ENCODE measurements at places on chromosomes 16 and 17.
A peak's percentile ranks its signal among the peaks of the same experiment; 100 is the strongest.

DNA sequence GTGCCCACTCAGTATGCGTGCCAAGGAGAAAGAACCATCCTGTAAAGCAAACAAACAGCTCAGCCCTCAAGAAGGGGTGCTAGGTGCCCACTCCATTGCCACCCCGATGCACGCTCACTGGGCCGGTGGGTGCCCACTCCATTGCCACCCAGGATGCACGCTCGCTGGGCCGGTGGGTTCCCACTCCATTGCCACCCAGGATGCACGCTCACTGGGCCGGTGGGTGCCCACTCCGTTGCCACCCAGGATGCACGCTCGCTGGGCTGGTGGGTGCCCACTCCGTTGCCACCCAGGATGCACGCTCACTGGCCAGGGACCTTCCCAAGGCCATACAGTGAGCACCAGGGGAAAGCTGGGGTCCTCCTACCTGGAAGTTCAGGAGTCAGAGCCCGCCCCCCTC is 28.1 kb downstream of the HASPIN start:
- no peak for DNase-seq

DNA sequence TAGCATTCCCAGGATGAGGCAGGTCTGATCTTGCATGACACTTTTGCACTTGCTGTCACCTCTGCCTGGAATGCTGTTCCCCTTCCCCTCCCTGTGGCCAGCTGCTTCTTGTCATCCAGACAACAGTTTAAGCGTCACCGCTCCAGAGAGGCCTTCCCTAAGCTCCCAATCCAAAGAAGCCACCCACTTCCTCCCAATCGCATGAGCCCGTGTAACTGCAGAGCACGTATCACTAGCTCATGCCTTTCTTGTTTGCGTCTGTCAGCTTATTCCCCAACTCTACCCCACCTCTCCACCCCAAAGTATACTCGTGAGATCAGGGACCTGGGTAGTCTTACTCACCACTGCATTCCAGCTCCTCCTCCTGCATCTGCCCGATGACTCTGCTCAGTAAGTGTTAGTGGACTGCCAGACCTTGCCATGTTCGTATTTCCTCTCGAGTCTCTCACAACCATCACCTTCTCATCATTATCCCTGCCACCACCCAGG is 92.8 kb downstream of the GAS7 start:
- no peak for DNase-seq

GRCh38 chr17:8470447-8471047 is 34.9 kb downstream of the NDEL1 start:
- DNase-seq: peak; percentile 41

- no peak for DNase-seq
Measured at GRCh38 chr16:63185235-63185780, 1149.1 kb upstream of the CDH8 start.

GRCh38 chr16:17369421-17370222 is 101.1 kb downstream of the XYLT1 start:
- DNase-seq: no peak

GRCh38 chr17:65978871-65979270 is 213.1 kb downstream of the CEP112 start:
- DNase-seq: no peak

- DNase-seq: no peak
Measured at GRCh38 chr16:46885960-46886763, 2.0 kb downstream of the GPT2 start.

GRCh38 chr17:39208893-39209292 is 8.8 kb downstream of the RPL19 start:
- DNase-seq: no peak

DNA sequence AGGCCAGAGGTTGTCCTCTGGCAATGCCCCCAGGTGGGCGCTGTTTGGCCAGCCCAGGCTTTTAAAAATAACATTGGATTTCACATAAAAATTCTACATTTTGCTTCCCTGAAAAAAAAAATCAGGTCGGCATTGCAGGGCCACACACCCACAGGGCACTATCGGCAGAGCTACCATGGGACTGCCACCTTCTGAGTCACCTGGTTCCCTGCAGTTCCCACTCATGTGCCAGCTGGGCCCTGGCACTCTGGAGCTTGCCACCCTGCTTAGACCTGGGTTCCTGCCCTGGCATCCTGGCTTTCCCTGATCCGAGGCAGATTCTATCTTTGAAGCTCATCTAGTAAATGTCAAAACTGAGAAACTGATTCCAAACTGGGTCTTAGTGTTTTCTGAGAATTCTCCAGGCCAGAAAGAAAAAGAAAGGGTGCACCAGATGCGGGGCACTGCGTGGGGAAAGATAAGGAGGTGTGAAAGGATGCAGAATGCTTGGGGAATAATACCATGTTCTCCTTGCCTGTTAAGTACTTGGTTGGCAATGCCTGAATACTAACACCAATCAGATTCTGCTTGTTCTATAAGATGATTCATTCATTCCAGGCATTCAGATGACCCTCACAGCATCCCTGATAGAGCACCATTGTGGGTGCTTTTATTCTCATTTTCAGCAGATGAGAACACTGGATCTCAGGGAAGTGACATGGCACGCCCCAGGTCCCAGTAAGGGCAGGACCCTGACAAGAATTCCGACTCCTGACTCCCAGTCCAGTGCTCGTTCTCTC is 51.8 kb downstream of the RAI1 start:
- no peak for DNase-seq

DNA sequence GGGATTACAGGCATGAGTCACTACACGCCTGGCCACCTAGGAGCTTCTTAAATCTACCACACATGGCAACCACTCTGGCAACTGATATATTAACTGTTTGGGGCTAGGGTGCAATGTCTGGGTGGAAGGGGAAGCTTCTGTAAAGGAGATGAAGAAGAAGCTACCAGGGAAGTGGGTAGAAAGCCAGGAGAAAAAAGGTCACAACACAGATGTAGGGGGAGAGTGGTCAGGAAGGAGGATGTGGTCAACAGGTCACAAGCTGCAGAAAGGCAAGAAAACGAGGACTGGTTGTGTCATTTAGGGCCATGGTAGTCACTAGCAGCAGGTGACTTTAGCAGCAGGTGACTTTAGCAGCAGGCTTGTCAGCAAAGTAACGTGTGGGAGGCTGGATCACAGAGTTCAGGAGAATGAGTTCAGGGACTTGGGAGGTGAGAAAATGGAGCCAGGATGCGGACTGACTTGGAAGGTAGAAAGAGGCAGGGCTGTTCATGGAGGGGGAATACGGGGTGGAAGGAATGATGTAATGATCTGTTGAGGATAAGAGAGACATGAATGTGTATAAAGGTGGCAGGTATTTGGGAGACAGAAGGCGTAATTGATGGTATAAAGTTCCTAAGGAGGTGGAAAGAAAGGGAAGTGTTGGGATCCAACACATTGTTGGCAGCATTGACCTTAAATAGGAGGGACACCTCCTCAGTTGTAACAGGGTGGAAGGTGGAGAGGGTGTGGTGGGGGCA is 16.3 kb upstream of the WFIKKN2 start:
- no peak for DNase-seq

DNA sequence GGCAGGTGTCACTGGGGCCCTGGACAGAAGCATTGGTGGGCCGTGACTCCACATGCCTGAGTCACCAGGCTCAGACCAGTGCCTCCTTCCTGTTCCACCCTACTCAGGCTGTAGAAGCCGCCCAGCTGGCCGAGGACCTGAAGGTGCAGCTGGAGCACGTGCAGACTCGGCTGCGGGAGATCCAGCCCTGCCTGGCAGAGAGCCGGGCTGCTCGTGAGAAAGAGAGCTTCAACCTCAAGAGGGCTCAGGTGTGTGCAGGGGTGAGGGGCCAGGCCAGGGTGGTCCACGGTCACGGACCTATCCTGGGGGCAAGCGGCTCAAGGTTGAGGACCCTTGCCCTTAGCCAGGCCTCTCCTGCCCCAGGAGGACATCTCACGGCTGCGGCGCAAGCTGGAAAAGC is 9.6 kb downstream of the RNF40 start:
- DNase-seq: no peak

- DNase-seq: no peak
Measured at GRCh38 chr16:2819179-2819938, 2.3 kb downstream of the PRSS21 start.

GRCh38 chr17:45147581-45148182 is 593 bp upstream of the HEXIM1 start:
- DNase-seq: peak; percentile 82

- no peak for DNase-seq
Measured at GRCh38 chr16:83939266-83939855, 13.7 kb upstream of the OSGIN1 start.

DNA sequence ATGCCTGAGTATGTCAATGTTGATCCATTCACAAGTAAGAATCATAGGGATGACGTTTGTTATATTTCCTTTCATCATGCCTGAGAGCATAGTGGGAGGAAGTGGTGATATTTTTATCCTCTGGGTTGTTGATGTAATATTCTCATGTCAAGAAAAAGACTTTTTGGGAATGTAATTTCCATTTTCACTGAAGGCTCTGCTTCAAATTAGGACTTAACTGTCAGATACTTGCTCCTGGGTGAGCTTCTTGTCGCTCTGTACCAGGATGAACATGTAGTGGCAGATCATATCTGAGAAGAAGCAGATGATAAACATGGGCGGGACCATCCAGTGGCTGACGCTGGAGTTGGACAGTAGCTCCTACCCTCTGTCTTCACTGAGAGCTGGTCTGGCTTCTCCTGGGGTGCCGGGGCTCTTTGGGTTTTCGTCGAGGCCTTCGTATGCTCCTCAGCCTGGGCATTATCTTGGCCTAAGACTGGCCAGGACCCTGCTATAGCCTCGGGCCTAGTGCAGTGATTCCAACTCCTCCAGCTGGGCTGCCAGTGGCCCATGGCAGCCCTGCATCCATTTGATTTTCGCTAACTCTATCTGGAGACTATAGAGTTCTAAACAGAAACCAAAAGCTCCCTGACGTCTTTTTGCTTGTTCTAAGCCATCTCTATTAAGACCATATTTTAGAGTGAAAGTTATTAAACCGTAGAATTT is 19.7 kb downstream of the CYB5B start:
- no peak for DNase-seq

DNA sequence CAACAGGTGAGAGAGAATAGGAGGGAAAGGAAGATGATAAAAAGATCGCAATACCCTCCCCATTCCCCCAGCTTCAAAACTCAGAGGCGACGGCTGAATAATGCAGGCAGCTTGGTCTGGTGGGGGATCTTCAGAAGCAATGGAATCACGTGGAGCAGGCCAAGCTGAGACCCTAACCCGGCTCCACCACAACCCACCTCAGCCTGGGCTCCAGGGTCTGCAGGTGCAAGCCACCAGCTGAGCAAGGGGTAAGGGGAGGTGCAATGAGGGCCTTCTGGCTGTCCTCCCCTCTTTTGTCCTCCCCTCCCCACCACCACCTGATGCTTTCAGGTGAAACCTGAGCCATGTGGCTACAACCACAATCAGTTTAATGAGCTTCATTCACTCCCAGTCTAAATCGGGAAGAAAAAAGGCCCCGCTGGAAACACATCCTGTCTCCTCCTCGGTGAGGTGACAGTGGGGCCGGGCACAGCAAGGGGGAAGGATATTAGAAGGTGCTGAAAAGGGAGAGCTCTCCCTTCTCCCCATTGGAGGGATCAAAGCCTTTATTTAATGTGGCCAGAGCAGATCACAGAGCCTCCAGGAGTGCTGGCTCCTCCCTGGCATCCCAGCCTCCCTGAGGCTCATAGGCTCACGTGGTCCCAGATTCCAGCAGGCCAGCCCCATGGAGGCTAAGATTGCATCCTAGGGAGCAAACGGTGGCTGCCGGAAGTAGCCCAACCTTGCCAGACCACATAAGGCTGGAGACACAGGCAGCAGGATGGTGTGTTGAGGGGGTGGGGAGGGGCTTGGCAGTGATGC is 261.0 kb downstream of the SOX9 start:
- peak; percentile 70 for DNase-seq

- no peak for DNase-seq
Measured at GRCh38 chr16:24257958-24258357, 1.8 kb downstream of the CACNG3 start.

GRCh38 chr16:67482233-67482924 is 968 bp downstream of the AGRP start:
- DNase-seq: no peak

GRCh38 chr16:50671644-50672260 is 9.4 kb downstream of the SNX20 start:
- DNase-seq: no peak

DNA sequence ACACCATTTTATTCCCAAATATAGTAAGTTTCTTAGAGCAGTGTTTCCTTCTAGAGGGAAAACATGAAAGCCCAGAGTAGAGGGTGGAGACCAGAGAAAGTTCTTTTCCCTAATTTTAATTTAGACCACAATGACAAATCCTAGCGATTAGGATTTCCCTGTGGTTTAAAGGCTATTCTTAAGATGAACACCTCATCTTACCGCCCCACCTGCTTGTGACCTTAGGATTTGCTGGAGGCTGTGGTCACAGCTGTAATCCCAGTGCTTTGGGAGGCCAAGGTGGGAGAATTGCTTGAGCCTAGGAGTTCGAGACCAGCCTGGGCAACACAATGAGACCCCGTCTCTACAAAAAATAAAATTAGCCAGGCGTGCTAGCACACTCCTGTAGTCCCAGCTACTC is 51.1 kb downstream of the GPRC5B start:
- DNase-seq: no peak

DNA sequence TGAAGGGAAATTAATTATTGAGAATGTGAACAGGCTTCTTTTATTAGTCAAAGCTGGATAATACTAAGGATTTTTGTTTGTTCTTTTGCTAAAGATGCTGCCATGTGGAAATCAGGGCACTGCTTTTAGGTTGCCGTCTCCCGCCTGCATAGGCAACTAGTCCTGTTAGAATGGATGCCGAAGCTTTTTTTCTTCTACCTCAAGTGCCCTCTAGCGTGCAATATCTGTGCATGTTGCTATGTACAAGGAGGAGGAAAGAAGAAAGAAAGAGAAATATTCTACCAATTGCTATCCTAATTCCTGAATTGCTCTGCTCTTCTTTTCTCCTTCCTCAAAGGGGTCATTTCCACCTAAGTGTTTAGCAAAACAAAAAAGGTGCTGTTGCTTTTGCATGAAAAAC is 5.2 kb upstream of the CDH8 start:
- DNase-seq: no peak

DNA sequence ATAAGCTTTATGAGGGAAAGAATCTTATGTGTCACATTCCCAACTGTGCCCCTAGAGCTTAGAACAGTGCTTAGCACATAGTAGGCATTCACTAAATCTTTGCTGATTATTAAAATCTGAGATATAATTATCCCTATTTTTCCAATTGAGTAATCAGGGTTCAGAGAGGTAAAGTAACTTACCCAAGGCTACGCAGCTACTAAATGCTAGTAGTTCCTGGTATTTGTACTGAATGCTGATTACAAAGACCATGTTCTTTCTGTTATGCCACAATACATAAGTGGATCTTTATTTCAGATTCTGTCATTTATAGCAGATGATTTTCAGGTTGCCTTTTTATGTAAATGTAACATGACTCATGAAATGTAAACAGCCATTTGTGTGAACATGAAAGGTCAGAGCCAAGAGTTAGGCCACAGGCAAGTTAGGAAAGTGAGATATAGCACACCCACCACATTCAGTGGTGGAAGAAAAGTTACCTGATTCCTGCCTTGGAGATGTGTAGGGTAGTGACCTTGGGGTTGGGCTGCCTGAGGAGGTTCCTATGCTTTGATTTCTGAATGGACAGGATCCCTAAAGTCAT is 77.2 kb downstream of the FTO start:
- no peak for DNase-seq

- no peak for DNase-seq
Measured at GRCh38 chr17:17325816-17326215, 22.6 kb downstream of the NT5M start.

GRCh38 chr16:29745121-29745852 is 503 bp downstream of the C16orf54 start:
- no peak for DNase-seq
